ENCODE measurements at places on chromosomes 5 and 9.

GRCh38 chr5:581266-581665, 30.9 kb upstream of the CEP72 start:
- DNase-seq, result no peak

GRCh38 chr9:24899463-24899862, 353.8 kb upstream of the IZUMO3 start:
- no peak for DNase-seq

DNA sequence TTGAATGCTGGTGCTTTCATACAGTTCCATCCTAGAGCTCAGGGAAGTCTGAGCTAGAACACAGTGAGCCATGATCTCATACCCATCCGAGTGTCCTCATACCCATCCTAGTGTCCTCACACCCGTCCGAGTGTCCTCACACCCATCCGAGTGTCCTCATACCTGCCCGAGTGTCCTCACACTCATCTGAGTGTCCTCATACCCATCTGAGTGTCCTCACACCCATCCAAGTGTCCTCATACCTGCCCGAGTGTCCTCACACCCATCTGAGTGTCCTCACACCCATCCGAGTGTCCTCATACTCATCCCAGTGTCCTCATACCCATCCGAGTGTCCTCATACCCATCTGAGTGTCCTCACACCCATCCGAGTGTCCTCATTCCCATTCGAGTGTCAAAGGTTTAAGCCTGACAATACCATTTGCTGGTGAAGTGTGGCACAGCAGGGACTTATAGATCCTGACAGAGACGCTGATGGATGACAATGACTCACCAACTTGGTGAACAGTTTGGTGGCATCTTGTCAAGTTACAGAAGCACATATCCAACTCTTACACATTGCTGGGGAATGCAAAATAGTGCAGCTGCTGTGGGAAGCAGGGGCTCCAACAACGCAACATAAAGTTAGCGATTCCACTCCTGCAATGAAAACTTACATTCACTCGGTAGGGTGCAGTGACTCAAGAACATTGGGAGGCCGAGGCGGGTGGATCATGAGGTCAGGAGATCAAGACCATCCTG, 77.0 kb upstream of the COL5A1 start:
- DNase-seq, result no peak

GRCh38 chr5:143207058-143207457, 196.4 kb downstream of the NR3C1 start:
- no peak for DNase-seq

DNA sequence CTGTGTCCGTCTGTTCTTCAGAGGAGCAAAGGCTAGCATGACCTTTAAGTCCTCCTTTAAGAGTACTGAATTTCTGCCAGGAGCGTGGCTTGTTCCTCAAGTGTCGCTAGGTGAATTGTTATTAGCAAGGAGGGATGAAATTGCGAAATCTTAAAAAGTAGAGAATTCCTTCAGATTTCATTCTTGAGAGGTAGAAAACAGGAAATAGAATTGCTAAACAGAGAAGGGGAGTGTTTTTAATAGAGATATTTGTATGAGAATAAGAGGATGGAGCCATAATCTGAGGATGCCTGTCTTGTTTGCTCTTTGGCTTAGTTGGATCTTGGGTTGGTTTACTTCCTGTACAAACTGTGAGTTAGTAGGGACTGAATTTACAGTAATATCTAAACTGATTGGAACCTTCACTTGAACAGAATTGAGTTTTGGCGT, 39.2 kb downstream of the EXOSC2 start:
- no peak for DNase-seq

DNA sequence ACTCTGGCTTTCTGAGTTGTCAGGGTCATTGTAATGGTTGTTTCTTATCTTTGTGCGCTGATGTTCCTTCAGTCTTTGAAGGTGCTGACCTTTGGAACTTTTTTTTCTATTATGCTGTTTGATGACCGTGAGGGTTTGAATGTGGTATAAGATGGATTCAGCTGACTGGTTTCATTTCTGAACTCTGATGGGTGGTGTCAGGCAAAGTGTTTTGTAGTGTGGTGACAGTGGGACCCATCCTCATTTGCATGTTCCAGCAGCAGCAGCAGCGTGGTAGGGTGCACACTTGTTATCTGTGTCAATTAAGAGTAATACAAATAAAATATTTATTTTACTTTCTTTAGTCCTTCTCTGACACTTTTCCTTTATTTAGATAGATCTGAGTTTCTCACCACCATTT, 227.7 kb upstream of the PRR16 start:
- no peak for DNase-seq

GRCh38 chr5:72040513-72040912, 66.8 kb upstream of the MAP1B start:
- no peak for DNase-seq

DNA sequence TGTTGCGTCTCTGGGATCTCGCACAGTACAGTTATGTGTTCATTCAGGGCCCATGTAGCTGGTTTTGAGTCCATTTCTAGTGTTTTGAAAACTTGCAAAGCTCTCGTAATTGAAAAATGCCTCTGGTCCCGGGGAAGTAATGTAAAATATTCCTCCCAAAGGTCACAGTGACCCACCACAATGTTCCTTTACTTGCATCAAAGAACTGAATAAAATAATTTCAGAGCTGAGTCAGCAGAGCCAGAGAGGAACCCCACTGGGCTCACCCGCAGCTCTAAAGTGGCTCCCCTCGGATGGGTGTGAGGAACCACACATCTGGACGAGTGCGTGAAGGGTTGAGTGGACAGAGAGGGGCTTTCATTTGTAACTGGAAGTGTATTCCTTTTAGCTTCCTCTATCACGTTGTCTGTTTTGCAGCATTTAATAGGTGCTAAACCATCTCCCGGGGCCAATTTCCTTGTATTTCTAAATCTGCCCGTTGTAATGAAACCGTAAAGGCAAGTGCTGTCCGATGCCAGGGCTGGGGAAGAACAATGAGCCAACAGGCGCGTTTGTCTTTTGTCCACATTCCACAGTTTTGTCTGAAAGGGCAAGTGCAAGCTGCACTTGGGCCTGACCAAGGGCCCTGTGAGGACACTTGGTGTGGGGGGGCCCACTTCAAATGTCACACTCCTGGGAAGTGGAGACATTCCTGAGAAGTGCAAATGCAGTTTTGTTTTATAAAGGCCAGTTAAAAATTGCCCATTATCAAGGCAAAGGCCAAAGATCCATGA, 29.9 kb downstream of the COL5A1 start:
- no peak for DNase-seq

DNA sequence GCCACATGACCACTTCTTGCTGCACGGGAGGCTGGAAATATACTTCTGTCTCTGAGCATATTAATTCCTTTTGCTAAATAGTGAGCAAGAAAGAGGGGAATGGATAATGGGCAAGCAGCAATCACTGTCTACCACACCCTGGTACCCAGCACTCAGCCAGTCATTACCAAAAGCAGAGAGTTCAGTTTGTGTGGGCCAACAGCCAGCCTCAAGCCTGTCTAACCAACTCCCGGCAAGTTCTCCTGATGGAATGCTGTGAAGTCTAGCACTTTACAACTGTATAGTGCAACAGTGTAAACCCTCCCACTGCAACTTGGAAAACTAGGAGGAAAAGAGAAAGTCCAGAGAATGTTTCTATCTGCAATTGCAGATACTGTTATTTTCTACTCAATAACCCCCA, 47.8 kb downstream of the PLK2 start:
- DNase-seq, result peak; percentile 30

- no peak for DNase-seq
Measured at GRCh38 chr9:14066831-14067230, 247.1 kb downstream of the NFIB start.

DNA sequence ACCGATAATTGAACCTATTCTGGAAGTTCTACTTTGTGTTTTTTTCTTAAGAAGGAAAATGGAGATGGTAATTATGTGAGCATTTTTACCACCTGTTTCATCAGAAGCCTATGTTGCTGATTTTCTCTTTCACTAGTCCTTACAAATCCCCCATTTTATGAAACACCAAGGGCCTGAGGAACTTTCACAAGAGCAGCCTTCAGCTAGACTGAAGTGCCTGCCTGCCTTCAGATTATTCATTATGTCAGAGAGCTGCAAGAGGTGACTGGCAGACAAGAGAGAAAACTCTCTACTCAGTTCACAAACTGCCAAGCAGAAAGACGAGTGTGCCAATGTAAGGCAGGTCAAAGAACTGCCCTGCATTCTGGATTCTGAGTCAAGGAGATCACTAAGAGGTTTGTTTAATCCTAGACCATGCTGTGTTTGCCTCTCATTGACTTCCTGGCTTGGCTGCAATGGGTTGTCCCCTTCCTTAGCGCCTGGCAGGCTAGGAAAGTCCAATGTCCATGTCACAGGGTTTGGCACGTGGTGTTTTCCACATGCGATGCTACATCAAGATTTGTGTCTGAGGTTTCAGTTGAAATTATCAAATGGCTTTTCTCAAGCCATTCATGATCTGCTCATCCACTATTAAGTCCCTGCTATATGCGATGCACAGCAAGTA, 143.3 kb downstream of the CDC42SE2 start:
- DNase-seq, result no peak

GRCh38 chr9:134025606-134026541, 593 bp downstream of the BRD3OS start:
- DNase-seq, result peak; percentile 32

GRCh38 chr5:160694896-160695295, 157.1 kb downstream of the ATP10B start:
- DNase-seq, result no peak

DNA sequence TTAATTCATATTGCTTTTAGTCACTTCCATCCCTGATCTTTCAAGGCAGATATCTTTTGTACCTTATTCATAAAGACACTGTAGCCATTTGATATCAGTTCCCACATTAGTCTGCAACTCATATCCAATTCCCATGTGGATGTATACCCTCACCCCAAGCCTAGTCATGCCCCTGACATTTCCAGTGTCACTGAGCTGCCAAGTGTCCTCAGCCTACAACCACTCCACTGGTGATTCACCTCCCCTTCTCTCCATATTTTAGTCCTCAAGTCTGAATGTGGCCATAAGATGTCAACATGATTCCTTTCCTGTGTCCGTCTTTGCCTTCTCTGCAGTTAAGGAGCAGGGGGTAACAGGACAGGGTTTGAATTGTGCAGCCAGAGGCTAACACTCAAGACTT, 346.9 kb downstream of the RAB3C start:
- no peak for DNase-seq

DNA sequence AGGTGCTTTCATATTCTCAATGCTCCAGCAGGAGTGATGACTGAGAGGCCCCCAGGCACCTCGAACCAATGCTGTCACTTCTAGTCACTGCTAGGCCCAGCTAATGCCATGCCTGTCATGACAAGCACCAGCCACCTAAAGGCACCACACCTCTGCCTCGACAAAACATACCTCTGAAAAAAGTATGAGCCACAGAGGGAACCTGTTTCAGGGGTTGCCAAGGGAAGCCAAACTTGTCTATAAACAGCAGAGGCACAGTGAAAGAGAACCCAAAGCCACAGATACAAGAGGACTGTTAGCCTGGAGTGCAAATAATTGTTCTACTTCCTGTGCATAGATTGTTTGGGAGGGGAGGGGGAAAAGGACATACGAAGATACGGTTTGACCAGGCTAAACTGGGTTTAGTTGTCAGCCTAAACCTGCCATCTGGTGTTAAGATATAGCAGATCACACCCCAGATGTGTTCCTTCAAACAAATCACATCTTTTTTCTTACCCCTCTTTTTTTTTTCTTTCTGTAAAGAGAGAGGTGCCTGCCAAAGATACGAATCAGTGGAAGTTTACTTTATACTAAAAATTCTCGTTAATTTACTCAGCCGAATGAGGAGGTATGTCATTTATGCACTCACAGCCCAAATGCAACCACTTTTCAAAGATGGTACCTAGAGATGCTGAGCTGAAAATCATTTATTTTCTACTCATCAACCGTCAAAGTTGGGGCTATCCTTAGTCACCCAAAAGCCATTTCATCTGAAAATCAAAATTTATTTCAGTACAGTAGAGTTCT, 45.7 kb downstream of the BNC2 start:
- DNase-seq, result peak; percentile 86

GRCh38 chr5:101995585-101995984, 300.5 kb downstream of the SLCO4C1 start:
- DNase-seq, result peak; percentile 77

- no peak for DNase-seq
Measured at GRCh38 chr9:126586236-126586635, 27.5 kb upstream of the LMX1B start.

- no peak for DNase-seq
Measured at GRCh38 chr9:121914017-121914595, 179.0 kb downstream of the TTLL11 start.

DNA sequence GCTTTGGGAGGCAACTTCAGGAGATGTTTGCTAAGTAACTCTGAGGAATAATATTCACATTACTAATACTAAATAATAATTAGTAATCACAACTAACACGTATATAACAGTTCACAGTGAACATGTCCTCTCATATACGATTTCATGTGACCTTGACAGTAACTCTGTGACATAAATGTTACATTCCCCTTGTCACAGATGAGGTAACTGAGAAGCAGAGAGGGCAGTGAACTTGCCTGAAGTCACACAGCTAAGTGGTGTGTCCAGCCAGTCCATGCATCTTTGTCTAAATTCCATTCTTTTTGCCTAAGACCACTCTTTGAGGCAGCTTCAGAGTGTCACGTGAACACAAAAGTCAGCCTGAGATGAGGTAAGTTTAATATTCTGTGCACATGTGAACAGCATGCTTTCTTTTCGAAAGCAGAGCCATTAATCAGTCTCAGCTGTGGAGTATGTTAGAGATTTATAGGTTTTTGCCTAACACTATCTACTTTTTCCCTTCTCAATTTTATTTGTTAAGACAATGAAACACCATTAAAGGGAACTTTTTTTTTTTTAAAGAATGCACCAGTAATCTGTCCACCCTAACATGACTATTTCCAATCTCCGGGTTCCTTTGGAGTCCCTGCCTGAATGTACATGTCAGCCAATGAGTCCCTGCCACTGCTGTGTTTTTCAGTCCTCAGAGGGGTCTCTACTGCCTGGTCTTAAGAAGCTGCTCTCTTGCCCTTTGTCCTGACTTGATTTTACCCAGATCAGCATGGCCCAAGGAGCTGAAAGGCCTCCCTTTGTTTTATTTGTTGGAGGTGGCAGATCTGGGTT, 43.5 kb downstream of the SH3PXD2B start:
- DNase-seq, result no peak

- DNase-seq, result no peak
Measured at GRCh38 chr5:157729858-157730257, 1.4 kb upstream of the THG1L start.

DNA sequence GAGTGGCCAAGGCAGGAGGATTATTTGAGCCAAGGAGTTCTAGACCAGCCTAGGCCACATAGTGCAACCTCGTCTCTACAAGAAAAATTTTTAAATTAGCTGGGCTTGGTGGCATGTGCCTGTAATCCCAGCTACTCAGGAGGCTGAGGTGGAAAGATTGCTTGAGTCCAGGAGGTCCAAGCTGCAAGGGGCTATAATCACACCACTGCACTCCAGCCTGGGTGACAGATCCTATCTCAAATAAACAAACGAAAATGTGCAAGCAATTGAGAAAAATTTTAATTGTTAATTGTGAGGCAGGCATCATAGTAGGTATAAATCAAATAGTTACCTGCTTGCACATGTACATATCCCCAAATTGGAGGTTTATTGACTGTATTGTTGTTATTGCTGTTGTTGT, 15.3 kb downstream of the ALDH7A1 start:
- no peak for DNase-seq

Measured in epithelial cell of esophagus (primary cell).